ENCODE measurements at places on chromosomes 1 and 21. TPM values are rescaled to one million over a fixed set of nuclear protein-coding genes. Genes with fewer than 3 reads are reported as not detected.

DNA sequence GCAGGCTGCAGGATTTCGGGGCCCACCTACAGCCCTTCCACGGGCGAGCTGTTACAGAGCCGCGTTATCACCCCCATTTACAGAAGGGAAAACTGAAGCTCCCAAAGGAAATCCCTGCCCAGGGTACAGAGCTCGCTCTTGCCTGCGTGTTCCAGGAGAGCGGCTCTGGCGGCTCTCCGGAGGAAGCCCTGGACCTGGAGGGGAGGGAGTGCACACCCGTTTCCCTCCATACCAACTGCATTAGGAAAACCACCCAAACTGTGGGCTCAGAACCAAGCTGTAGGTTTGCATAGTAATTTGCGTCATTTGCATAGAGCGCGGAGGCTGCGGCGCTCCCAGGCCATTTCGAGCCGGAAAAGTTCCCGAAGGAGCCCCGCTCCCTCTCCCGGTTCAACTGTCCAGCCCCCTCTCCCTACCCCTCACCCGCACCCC is 24.7 kb upstream of the ADGRB2 start:
- peak; percentile 65 for DNase-seq

GRCh38 chr1:30539884-30540283 is 183.5 kb downstream of the MATN1 start:
- no peak for DNase-seq

DNA sequence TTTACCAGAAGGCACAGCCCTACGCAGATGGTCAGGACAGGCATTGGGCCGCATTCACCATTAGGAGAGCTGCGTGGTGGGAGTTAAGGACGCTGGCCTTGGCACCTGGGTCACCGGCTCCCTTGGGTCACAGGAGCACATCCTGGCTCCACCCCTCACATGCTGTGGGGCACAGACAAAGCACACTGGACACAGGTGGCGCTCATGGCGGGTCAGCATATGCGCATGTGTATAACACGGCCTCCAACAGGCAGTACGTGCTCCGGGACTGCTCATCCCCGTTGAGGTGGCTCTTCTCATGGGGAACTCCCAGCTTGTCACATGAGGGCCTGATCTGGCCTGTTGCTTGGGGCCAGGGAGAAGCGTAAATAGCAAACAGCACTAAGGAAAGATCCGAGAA is 25.0 kb downstream of the PGBD5 start:
- no peak for DNase-seq

DNA sequence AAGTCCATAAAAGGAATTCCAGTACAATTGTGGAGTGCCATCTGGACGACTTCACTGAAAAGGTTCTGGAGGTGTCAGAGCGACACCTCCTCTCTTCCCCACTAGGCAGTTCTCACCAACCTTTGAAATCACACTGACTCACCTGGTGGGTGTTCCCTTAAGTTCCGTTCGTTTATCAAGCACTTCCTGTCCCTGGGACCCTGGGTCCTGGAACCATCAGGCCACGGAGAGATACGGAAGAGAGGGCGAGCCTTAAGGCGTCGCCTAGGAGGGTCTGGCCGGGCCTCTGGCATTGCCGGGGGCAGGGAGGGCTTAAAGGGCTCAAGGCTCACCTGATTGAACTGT is 317 bp downstream of the SPAG17 start:
- no peak for DNase-seq

- no peak for DNase-seq
Measured at GRCh38 chr1:184242507-184242943, 144.3 kb upstream of the C1orf21 start.

DNA sequence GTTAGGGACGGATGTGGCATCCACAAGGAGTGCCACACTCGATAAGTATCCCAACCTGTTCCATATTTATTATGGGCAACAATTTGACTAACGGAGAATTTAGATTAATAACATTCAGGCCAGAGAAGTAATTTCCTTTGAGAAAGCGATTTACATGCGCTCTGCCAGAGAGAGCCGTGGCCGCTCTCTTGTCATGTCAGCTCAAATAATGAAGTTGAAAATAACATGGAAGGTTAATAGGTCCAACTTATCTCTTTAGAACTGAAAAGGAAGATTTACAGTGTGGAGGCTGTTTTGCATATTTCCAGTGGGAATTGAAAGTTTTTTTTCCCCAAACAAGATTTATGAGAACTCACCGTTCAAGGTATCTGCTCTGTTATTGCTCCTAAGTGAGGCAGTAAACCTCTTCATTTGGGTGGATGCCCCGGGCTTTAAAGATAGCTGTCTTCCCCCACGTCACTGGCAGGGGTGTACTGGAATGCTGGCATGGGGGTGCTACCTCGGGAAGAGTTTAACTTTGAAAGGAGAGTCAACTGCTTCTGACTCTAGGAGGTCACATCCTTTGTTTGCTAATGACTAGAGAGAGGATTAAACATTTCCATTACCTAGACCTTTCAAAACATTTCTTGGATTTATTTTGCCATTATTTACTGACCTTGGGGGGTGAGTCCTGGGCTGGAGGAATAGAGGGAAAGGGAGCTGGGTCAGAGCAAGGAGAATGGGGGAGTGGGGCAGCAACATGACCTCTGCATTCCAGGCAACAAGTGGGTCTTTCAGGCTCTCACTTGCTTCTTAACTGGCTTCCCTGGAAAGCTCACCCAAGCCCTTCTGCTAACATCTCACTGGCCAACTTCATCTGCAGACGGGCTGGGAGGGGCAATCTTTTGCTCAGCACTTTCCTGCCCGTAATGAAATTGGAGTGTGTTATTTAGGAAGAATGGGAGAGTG is 204.2 kb downstream of the CAMTA1 start:
- DNase-seq = no peak

DNA sequence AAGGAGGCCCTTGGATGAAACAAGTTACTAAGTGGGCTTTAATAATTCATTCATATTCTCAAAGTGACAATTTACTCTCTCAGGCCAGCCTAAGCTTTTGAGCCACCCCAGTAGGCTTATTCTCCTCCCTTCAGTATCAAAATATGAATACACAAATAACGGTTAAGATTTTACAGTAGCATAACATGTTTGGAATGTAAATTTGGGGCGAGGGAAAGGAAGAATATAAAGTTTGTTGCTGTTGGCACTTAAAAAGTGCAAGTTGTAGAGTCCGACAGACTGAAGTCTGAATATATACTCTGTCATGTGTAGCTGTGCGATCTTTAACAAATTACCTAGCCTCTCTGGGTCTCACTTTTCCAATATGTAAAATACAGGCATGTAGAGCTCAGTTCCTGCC is 22.6 kb upstream of the MYSM1 start:
- no peak for DNase-seq

DNA sequence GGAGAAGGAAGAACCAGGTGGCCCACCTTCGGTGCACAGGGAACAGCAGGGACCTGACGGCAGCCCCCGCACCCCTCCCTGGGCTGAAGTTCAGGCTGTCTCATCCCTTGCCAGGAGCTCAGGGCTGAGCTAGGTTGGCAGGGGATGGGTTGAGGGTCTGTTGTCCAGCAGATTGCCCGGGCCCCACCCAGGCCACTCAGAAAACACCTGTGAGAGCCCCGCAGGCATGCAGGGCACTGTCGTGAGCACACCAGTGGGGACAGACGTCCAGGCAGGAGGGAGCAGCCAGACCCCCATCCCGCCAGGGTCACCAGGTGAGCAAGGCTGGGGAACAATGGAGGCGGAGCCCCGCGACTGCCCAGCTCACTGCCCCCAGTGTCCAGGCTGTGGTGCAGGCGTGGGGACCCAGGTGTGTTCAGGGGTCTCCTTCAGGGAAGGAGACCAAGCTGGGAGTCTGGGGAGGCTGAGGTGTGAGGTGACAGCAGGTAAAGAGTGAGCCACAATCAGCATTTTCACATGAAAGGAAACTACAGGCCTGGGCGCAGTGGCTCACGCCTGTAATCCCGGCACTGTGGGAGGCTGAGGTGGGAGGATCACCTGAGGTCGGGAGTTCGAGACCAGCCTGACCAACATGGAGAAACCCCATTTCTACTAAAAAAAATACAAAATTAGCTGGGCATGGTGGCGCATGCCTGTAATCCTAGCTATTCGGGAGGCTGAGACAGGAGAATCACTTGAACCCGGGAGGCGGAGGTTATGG is 9.4 kb upstream of the SAMD11 start:
- no peak for DNase-seq

- DNase-seq = no peak
Measured at GRCh38 chr1:90000934-90001676, 6.2 kb downstream of the ZNF326 start.

The SYT11 gene
- 16.3 TPM for polyA plus RNA-seq

The LCE2C gene
- not detected for polyA plus RNA-seq

The SLFNL1 gene
- polyA plus RNA-seq = 0.46 TPM

The TACSTD2 gene
- polyA plus RNA-seq = 0.61 TPM

The GJB3 gene
- polyA plus RNA-seq = not detected

The ARID1A gene
- polyA plus RNA-seq = 50.1 TPM
